ENCODE measurements at places on chromosomes 2 and 18.
A peak's percentile ranks its signal among the peaks of the same experiment; 100 is the strongest.

DNA sequence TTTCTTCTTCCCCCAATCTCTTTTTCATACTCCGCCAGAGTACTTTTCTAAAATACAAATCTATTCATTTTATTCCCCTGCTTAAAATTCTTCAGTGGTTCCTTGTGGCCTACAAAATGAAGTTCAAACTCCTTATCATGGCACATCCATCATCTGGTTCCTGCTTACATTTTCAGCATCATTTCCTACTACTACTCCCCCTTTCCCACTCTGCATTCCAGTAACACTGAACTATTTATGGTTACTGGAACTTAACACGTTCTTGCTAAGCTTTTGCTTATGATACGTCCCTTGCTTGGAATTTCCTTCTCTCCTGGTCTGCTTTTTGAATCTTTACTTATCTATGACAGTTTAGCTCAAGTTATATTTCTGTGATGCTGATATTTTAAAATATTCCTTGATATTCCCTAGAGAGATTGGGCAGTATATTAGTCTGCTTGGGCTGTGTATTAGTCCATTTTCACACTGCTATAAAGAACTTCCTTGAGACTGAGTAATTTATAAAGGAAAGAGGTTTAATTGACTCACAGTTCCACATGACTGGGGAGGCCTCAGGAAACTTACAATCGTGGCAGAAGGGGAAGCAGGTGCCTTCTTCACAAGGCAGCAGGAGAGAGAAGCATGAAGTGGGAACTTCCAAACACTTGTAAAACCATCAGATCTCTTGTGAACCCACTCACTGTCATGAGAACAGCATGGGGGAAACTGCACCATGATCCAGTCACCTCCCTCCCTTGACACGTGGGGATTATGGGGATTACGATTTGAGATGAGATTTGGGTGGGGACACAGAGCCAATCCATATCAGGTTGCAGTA is 53.2 kb downstream of the BMPR2 start:
- DNase-seq, result no peak

DNA sequence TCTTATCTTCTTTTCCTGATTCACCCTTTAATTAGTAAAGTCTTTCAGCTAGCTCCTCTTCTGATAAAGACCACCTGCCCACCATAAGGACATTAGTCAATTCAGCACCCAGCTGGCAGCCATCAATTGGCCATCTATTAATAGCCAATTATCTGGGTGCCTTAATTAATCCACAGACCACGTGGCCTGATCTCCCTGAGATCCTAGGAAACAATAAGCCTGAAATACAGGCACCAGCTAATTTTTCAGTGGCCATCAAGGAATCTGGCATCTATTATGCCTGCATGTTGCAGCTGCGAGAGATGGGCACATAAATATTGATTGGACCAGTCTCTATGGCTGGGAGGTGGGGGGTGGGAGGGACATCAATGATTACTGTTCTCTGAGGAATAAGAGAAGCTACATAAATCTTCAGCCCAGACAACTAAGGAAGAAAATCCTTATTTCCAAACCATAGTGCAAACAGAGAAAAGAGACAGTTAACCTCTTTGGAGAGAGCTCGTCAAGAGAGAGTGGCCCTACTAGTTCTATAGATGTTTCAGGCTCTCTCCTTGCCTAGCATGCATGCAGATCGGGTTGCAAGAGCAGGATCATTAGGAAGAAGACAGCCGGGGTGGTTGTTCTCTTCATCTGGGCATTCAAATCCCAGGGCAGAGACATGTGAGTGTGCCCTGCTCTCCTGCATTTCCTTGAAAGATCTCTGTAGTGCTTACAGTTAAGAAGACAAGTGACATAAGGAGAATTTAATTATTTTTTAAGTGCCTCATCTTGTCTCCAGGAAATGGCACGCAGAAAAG is 8.7 kb downstream of the GALNT14 start:
- no peak for DNase-seq

GRCh38 chr18:63551769-63552168 is 9.6 kb downstream of the SERPINB12 start:
- DNase-seq, result no peak

DNA sequence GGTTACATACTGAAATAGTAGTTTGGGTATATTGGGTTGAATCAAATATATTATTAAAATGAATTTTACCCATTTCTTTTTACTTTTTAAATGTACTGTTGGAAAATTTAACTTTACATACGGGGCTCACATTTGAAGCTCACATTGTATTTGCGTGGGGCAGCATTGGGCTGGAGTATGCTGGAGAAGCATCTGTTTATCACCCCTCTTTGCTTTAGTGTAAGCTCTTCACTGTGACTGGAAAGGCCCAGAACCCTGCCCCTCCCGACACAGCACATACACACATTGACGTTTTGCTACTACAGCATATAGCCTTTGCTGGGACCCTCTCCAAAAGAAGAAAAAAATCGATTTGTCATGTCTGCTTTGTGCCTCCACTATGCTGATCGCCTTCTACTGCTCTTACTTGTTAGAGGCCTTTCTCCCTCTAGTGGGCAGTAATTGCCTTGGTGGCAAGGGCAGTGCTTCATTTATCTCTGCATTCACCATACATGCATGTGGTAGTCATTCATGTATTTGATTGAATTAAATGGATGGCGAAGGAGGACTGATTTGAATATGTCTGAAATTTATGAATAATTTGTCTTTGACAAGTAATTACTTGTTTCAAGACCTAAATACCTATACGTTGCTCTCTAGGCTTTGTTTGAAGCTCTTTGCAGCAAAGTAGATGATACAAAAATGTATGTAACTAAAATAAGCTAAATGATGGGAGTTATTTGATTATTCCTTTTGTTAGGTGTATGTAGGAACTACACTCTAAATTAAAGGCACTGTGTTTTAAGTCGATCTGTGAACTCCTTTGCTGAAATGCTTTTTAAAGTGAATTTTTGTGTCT is 37.4 kb downstream of the VAPA start:
- DNase-seq, result no peak

DNA sequence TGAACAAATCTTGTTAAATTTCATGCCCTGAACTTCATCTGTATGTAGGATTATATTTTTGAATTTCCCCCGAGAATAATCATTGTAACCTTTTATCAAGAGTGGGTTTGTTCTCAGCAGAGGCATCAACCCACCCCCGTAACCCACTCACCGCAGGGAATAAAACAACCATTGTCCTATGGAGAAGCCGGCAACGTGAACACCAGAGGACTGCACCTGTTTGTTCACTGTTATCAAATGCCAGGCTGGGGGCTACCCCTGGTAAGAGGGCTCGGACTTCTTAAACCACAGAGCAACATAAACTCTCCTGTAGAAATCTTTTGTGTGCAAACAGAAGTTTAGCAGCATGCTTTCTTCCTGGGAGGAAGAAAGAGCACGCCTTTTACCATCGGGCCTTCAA is 610.4 kb downstream of the ERBB4 start:
- no peak for DNase-seq

GRCh38 chr2:157168501-157168900 is 89.0 kb upstream of the GALNT5 start:
- no peak for DNase-seq

DNA sequence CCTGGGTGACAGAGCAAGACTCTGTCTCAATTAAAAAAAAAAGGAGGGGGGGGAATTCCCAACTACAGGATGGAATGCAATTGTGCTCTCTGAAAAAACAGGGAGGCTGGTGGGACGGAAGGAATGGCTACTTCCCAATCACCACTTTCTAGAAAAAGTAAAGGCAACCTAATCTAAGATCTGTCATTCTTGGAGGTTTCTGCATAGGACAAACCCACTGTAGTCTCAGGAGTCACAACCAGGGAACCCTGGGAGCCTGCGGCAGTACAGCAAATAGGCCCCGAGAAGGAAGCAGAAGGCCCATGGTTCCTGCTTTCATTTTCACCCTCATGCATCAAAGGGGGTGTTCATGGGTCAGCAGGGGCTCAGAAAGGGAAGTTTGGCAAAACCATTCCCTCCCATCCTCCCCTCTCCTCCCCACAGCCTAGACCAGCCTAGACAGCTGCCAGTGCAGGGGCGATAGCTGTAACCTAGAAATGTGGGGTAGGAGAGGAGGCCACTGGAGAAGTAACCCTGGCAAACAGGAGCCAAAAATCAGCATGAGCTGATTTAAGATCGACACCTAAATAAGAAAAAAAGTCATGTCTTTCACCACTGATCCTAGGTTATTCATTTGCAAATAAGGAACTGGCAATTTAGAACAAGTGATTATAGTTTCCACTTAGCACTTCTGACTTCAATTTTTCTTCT is 48.0 kb downstream of the TRABD2A start:
- peak; percentile 50 for DNase-seq

- no peak for DNase-seq
Observed at GRCh38 chr2:27148801-27149439, at the start of gene TCF23. Gene TCF23 (plus strand): TSS chr2:27149004. CDS start chr2:27149134, 130 bp downstream.

DNA sequence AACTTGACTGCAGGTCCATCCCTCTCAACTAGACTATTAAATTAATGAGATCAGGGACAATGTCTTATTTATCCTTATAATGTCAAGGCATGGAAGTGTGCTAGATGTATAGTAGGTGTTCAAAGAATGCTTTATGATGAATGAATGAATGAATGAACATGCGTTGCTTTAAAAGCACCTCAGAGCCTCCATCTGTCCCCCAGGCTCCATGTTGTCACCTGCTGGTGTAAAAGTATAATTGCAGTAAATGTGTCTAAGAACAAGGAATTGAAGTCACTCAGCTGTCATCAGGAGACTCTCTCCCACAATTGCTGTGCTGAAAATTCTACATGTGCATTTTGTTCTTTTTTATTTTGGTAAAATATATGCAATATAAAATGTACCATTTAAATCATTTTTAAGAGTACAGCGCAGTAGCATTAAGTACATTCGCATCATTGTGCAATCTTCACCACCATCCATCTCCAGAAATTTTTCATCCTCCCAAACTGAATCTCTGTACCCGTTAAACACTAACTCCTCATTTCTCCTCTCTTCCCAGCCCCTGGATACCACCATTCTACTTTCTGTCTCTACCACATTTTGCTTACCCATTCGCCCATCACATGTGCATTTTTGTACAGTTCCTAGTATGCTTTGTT is 52.6 kb downstream of the GNAL start:
- no peak for DNase-seq

DNA sequence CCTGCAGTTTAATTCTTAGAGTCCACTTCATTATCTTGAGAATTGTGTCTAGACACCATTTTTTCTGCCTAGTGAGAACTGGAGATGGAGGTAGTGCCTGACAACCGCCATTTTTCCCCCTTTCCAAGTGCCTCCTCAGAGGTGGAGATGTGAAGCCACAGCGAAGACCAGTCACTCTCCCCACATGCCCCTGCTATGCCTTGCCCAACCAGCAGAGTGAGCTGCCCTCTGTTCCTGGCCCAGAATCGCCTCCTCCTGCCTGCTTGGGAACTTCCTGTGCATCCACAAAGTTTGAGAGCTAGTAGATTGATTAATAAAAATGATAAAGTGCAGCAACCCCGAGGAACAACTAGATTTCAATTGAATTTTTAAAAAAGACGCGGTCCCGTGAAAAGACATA is 123.3 kb downstream of the CLIP4 start:
- peak; percentile 40 for DNase-seq

GRCh38 chr2:227324642-227324994 is 433 bp upstream of the MFF start:
- DNase-seq, result peak; percentile 5

- no peak for DNase-seq
Observed at GRCh38 chr2:80987466-80987865, 682.9 kb upstream of the LRRTM1 start.

DNA sequence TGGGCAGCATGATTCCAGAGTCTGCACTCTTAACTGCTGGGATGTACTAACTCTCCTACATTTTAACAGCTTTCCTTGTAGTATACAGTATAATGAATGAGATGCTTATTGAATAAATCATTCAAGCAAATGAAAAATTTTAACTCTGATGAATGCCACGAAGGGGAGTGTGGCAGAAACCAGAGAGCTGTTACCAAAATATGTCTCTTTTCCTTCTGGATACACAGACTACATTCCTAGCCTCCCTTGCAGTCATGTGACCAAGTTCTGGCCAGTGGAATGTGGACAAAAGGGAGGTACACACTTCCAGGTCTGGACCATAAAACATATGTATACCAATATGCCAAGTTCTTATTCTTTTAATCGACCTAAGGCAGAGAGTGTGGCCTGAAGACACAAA is 1.7 kb upstream of the EML4 start:
- no peak for DNase-seq

DNA sequence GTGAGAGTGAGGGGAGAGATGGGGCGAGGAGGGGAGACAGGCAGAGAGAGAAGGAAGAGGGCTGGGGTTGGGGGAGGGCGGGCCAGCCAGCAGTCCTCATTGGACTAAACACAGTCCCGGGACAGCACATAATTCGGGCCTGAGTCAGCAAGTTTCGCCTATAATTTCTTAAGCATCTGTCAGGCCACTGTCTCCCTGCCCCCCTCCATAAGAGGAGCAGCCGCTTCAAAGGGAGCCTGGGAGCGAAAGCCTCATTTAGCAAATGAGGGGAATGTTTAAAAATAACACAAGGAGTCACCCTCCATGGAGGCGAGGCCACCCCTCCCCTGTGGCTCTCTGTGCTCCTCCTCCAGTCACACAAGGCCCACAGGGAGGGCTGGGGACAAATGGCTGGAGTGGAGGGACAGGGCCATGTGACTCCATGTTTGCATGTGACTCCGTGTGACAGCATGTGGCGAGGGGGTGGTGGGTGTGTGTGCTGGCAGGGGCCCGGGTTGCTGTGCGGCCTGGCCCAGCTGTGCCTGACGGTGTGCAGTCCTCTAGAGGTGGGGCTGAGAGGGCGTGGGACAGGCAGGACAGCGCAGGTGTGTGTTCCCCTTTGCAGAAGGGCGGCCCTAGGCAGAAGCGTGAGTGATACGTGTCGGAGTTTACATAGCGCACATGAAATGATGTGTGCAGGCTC is 162.4 kb downstream of the CELF4 start:
- DNase-seq, result no peak

DNA sequence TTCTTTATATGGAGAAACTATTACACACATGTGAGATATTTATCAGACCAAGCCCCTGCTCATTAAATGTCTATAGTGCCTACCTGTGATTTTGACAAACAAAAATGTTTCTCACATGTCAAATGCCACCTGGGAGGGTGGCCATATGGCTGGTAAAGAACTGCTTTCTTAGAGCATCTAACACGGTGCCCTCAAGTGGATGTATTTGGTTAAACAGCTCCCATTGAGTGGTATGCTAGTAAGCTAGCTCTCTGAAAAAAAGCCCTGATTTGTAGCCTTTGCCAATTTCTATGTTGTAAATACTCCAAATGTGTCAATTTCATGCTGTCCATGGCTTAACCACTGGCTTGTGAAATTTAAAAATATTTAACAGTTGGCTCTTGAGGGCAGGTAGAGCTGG is 94.6 kb downstream of the PMAIP1 start:
- no peak for DNase-seq

DNA sequence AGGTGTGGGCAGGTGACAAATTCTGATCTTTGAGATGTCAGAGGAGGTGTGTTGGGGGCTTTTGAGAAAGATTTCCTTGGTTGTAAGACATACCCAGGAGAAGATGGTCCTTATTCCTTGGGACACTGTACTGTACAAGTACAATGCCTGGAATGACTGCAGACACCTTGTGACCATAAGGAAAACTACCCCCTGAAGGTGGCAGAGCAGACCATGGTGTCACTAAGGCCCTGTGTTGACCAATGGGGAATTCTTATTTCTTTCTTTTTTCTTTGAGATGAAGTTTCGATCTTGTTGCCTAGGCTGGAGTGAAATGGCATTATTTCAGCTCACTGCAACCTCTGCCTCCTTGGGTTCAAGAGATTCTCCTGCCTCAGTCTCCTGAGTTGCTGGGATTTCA is 4.4 kb upstream of the ANKRD29 start:
- no peak for DNase-seq
